ENCODE measurements at places on chromosomes 11 and 22. TPM values are rescaled to one million over a fixed set of nuclear protein-coding genes. Genes with fewer than 3 reads are reported as not detected.
A peak's percentile ranks its signal among the peaks of the same experiment; 100 is the strongest.

The CREB3L1 gene
- total RNA-seq: 66.7 TPM

The FLRT1 gene
- total RNA-seq: under 0.01 TPM

The CXCR5 gene
- total RNA-seq: not detected

The CCDC117 gene
- 21.6 TPM for total RNA-seq

DNA sequence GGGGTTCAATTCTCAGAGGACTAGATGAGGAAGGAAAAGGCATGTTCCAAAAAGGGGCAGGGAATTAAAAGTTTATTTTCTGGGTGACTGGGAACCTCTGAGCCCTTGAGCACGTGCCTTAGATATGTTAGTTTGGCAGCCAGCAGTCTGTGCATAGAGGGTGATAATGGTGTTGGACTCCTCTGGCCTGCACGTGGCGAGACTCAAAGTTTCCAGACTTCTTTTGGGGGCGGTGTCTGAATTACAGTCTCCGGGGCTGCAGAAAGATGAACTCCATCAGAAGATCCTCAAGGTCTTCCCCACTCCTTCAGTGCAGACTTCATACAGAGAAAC is 861 bp upstream of the ZNRF3 start:
- peak; percentile 25 for DNase-seq

GRCh38 chr22:50673231-50674129 is 857 bp downstream of the SHANK3 start:
- no peak for DNase-seq

GRCh38 chr22:29871684-29872083 is 11.3 kb upstream of the MTMR3 start:
- peak; percentile 44 for DNase-seq

GRCh38 chr11:66728038-66728692 is 851 bp downstream of the SPTBN2 start:
- DNase-seq: no peak

GRCh38 chr11:73189315-73189714 is 28.8 kb upstream of the P2RY2 start:
- DNase-seq: no peak

DNA sequence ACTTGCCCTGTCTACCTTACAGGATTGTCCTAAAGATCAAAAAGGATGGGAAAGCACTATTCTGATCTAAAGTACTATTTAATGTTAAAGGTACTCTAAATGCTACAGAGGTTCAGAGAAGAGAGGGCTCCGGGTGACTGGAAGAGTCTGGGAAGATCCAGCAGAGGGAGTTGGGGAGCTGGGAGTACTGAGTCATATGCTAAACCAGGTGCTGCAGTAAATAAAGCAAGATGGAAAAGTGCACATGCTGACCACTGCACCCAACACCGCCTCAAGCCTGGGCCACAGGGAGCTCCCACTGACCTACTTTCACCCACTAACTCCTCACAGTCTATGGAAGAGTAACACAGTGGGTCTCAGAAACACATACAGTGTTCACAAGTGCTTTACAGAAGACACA is 49.3 kb downstream of the WT1 start:
- DNase-seq: peak; percentile 76

DNA sequence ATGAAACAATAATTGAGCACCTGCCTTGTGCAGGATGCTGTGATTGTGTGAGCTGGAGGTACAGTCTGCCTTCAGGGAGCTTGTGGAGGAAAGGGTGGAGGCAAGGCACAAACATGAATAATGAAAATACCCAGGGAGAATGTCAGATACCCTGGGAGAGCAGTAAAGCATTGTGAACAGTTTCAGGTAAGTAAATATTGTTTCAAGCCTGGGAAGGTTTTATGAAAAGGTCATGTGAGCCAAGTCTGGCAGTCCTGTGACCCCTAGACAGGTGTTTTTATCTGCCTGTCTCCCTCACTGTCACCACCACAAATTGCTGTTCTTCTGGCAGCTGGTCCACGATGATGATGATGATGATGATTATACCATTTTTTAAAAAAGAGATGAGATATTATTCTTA is 32.0 kb downstream of the SPECC1L start:
- no peak for DNase-seq

- DNase-seq: peak; percentile 84
These were observed 35.0 kb upstream of the JAM3 start for GRCh38 chr11:134033696-134034491.

DNA sequence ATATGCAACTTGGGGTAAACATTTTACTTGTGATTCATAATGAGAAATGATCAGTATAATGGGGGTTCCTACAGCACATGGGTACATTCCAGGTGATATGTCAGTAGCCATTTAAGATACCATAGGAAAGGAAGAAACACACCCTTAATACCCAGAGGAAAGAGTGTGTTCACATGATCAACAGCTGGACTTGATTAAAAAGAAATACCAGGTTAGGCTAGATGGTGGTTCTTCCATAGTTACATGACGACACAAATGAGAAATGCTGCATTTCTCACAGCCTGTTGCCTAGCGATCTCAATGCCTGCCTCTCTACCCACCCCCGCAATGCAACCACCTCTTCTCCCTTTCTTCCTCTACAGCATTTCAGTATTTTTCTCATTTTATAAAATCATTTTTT is 96.8 kb downstream of the TTC28 start:
- peak; percentile 70 for DNase-seq

- no peak for DNase-seq
These were observed 34.8 kb downstream of the CELSR1 start for GRCh38 chr22:46502440-46503175.

GRCh38 chr11:96576383-96576782 is 186.6 kb downstream of the JRKL start:
- no peak for DNase-seq

DNA sequence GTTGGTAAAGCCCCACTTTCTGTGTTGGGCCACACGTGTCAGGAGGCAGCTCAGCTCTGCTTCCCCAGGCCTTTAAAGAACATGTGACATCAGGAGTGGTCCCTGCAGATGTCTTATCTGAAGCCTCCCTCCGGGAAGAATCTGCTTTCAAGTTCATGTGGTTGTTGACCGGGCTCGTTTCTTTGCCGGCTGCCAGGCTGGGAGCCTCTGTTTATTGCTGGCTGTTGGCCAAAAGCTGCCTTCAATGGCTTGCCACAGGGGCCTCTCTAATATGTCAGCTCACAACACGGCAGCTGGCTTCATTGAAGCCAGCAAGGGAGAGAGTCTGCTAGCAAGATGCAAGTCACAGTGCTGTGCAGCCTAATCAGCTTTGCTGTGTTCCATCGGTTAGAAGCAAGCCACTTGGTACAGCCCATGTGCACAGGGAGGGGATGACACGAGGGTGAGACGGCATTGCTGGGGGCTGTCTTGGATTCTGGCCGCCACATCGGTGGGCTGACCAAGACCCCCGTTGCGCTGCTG is 14.6 kb downstream of the MRGPRF start:
- DNase-seq: peak; percentile 72

GRCh38 chr22:27489178-27489675 is 312.3 kb downstream of the MN1 start:
- DNase-seq: peak; percentile 38

DNA sequence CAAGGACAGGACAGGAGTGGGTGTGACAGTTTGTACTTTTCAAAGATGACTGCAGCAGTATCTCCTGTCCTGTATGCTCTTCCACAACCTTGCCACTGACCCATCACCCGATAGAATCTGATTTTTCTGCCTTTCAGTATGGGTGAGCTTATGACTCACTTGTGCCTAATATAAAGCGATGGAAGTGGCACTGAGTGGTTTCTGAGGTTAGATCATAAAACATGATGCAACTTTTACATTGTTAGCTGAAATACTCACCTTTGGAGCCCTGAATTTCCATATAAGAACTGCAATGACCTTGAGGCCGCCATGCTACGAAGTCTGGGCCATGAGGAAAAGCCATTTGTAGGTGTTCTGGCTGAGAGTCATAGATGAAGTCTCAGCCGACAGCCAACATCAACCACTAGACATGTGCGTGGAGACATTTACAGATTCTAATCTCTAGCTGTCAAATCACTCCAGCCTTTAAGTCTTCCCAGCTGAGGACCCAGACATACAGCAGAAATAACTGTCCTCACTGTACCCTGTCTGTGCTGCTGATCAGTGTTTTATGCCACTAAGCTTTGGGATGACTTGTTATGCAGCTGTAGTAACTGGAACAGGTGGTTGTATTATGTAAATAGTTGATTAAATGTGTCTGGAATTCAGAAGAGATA is 105.9 kb upstream of the ARHGAP20 start:
- peak; percentile 63 for DNase-seq

GRCh38 chr11:86802601-86803051 is 2.3 kb downstream of the PRSS23 start:
- DNase-seq: peak; percentile 49

GRCh38 chr11:116339306-116340098 is 433.3 kb downstream of the BUD13 start:
- DNase-seq: no peak

DNA sequence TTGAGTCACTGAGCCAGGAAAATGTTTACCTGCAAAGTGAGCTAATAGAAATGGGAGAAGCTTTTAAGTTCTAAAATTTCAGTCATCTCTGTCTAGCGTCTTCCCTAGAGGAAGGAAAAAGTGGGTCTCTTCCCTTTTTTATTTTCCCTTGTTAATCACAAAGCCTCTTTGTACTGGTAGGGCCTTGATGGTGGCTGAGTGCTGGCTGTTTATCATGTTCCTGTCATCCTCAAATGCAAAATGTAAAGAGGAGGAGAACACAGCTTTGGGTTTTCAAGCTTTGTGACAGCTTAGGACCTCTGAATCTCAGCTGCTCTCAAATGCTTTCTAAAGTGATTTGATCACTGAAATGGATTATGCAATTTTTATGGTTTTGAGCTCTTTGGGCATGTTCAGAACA is 222.0 kb downstream of the TMEM135 start:
- DNase-seq: no peak

GRCh38 chr22:22128440-22128839 is 116.1 kb upstream of the VPREB1 start:
- DNase-seq: no peak

Measured in fibroblast of villous mesenchyme (primary cell).